Upper lobe of right lung (tissue), 1 donor: ENCODE measurements at places on chromosomes 7 and 10. TPM values are rescaled to one million over a fixed set of nuclear protein-coding genes. Genes with fewer than 3 reads are reported as not detected.

- H3K4me1 ChIP-seq: peaks cover 7% of the 10 kb centered on the region
- peak overlapping the region; percentile 61 for H3K4me3 ChIP-seq
- peak overlapping the region; percentile 55 for H3K27ac ChIP-seq
Observed at GRCh38 chr7:99579956-99580777, 17.9 kb upstream of the TMEM225B start.

MRPL43 gene
- total RNA-seq: 60.5 TPM

GRCh38 chr10:79483948-79484347, 28.4 kb upstream of the EIF5AL1 start:
- H3K4me1 ChIP-seq: peaks cover 9% of the 10 kb centered on the region
- no peak for DNase-seq
- H3K27me3 ChIP-seq: no peaks in the 10 kb centered on the region

SLC26A5 gene
- 1.9 TPM for total RNA-seq

TMED4 gene
- 78.3 TPM for total RNA-seq

- H3K27ac ChIP-seq: peak overlapping the region; percentile 87
- peak; percentile 68 for DNase-seq
- H3K27me3 ChIP-seq: peaks cover 16% of the 10 kb centered on the region
- no peaks in the 10 kb centered on the region for H3K36me3 ChIP-seq
- peaks cover 5% of the 10 kb centered on the region for H3K4me1 ChIP-seq
Observed at GRCh38 chr10:86757113-86757972, 924 bp downstream of the BMPR1A start.

LFNG gene
- 35.4 TPM for total RNA-seq

DNA sequence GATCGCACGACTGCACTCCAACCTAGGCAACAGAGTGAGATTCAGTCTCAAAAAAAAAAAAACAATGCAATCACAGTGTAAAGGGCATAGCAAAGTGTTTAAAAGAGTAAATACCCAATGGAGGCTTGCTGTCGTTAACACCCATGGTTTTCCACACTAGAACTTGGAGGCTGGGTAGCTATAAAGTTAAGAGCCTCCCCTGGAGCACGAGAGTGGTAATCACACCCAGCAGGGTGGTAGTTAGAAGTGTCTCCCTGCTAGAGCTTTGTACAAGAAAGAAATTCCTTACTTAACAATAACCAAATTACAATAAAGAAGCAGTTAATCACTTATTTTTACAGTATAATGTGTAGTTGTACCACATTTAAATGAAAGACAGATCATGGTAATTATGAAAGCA, 1078.9 kb downstream of the NRG3 start:
- no peaks in the 10 kb centered on the region for H3K36me3 ChIP-seq
- no peak for DNase-seq
- no peak overlapping the region for H3K4me3 ChIP-seq
- no peak overlapping the region for H3K27ac ChIP-seq
- H3K27me3 ChIP-seq: no peaks in the 10 kb centered on the region
- H3K4me1 ChIP-seq: no peaks in the 10 kb centered on the region

DNA sequence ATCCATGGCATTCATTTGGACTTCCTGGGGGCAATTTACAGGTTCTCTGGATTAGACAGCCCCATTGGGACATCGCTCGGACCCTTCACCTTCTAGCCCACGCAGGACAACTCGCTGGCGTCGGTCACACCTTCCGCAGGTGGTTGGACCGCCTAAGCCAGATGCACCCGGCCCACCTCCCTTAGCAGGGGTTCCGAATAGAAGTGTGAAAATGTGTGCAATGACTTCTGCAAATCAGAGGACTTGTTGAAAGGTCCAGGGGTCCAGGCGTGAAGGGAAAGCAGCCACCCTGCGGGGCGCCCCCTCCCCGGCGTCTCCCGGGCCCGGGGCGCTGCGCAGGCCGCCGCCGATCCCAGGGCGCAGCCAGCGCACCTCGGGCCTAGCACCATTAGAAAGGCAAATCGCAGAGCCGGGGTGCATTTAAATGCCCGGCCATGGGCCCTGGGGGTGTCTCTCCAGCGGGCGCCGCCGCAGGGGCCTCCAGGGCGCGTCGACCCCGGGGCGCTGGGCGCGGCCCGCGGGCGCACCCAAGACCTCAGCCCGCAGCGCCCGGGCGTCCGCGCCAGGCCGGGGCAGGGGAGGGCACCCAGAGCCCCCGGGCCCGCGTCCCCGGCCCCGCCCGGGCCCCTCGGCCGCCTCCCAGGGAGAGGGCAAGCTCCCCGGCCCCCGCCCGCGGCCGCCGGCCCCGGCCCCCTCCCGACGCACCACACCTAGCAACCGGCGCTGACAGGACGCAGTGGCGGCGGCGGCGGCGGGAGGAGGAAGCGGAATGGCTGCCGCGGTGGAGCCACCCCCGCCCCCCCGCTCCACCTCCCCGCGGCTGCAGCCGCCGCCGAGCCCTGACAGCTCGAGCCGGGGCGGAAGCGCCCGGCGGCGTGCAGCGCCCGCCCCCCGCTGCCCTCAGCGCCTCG, 1.2 kb downstream of the JAZF1 start:
- peak overlapping the region; percentile 79 for H3K27ac ChIP-seq
- no peaks in the 10 kb centered on the region for H3K36me3 ChIP-seq
- peaks cover 12% of the 10 kb centered on the region for H3K4me1 ChIP-seq
- DNase-seq: peak; percentile 90
- H3K27me3 ChIP-seq: no peaks in the 10 kb centered on the region
